ENCODE measurements at places on chromosomes 2 and 18. TPM values are rescaled to one million over a fixed set of nuclear protein-coding genes. Genes with fewer than 3 reads are reported as not detected.

- no peak for DNase-seq
Measured at GRCh38 chr2:236055471-236055870, 112.7 kb downstream of the GBX2 start.

The AGXT gene
- not detected for total RNA-seq

The SLC39A10 gene
- total RNA-seq = 32.9 TPM

DNA sequence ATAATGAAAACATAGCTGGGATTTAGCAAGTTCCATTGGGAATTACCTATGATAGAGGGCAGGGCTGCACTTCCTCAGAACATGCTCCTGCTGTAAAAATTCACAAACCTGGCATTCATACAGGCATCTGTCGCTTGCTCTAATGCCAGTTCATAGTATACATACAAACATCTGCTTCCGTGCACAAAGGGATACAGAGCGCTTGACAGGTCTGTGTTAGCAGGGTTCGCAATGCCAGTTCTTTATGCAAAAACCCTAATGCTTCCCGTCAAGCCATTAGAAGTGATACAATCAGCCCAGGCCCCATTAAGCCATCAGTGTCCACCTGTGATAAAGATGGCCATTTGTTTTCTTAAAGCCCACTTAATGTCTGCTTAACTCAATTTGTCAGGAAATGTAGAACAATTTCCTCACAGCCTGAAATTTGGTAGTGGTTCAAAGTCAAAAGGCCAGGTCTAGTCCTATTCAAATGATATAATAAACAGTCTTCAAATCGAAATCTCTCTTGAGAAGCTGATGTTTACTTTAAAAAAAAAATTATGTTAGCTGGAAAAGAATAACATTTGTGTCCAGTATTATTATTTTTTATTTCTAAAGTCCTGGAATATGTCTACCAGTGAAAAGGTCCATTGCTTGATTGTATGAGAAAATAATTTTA is 556.3 kb downstream of the ARHGAP15 start:
- DNase-seq = no peak

- DNase-seq = peak; percentile 73
Measured at GRCh38 chr18:56702946-56703345, 51.8 kb downstream of the WDR7 start.

- DNase-seq = no peak
Measured at GRCh38 chr2:74367789-74368188, 12.3 kb downstream of the DCTN1 start.

GRCh38 chr2:209495855-209496585 is 72.2 kb downstream of the MAP2 start:
- peak; percentile 99 for DNase-seq

DNA sequence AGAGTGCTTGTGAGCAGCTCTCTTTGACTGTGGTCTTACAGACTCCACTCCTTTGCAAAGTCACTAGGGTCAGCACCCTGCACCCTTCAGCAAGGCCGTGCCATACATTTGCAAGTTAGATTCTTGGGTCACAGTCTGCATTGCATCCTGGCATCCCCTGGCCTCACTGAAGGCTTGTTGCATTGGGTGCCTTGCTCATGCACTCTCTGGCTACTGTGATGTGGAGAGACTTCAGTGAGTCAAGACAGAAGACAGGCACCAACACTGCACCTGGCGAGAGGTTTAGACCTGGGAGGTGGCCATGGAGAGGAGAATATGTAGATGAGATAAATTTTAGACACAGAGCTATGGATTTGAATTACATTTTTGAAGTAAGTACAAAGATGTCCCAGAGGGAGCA is 146.4 kb upstream of the COPS8 start:
- DNase-seq = no peak

Measured in dermis blood vessel endothelial cell (primary cell).